ENCODE measurements at places on chromosomes 7 and 10. TPM values are rescaled to one million over a fixed set of nuclear protein-coding genes. Genes with fewer than 3 reads are reported as not detected.

Gene TBX20
- total RNA-seq: not detected

- no peak for DNase-seq
These were observed 125.7 kb upstream of the CDK1 start for GRCh38 chr10:60652628-60653027.

- no peak for DNase-seq
These were observed 27.0 kb upstream of the UTF1 start for GRCh38 chr10:133202778-133203651.

DNA sequence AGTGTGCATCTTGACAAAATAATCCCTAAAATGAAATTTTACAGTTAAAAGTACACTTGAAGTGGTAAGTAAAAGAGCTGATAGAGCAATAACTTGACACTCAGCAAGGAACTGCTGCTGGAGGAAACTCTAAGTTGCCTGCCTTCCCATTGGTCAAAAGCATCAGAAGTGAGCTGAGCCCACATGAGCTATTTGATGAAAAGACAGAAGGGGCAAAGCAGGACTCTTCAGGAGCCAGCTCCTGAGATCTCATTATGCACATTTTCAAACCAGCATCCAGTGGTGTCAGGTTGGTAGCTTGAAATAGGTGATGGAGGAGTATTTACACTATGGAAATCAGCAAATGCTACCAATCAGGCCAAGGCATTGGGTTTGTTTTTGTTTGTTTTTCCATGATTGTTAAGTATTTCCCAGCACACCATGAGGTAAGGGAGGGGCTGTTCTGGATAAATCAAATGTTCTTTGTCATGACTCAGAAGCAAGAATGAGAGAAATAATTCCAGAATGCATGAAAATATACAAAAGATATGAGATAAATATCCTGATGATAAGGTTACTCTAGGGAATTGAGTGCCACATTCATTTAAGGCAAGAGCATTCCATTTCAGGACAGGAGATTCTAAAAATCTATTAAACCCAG is 316.6 kb downstream of the SNX13 start:
- no peak for DNase-seq

Gene ACTL6B
- not detected for total RNA-seq

Gene FKBP14
- 2.3 TPM for total RNA-seq

GRCh38 chr7:8357536-8357935 is 75.9 kb upstream of the NXPH1 start:
- DNase-seq: no peak

Gene LRRC61
- 18.2 TPM for total RNA-seq

GRCh38 chr10:73094986-73095480 is 1.6 kb downstream of the P4HA1 start:
- no peak for DNase-seq

DNA sequence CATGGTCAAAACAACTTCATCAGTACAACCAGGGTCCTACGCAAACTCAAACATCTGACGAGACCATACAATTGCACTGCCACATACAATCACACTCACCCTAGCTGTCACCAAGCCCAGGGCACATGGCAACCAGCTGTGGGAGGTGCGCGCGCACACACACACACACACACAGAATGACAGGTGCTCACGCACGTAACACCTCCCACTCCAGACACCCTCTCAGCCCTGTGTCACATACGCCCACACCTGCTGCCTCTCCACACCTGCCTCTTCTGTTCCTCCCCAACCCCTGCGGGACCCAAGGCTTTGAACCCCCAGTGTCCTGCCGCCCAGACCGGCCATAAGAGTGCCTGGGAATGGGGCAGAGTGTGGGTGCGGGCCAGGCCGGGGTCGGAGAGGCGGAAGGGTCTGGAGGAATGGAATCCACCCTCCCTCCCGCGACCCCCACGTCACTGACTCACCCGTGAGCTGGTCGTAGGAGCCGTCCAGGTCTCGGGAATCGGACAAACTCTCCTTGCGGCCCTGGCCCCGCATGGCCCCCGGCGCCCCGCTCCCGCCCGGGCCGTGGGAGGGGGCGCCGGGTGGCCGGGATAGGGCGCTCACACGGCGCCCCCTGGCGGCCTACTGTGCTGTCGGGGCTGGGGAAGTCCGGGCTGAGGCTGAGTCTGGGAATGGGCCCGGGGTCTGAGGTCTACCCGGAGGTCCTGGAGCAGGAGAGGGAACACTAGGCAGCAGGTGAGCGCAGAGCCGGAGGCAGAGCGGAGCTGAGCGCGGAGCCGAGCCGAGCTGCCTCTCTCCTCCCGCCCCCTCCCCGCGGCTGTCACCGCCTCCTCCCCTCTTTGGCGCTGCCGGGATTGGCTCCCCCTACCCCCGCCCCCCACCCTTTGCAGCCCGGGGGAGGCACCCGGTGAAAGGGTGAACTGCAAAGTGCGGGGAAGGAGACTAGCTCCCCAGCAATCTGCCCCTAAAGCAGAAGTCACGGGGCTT is at the start of gene KCNIP2:
KCNIP2 (minus strand) TSS at position 769 of the 990 bp plus-strand sequence; CDS start at position 537, 232 bp downstream.
- no peak for DNase-seq

Gene PIK3CG
- 2.7 TPM for total RNA-seq

- DNase-seq: no peak
These were observed 59.5 kb upstream of the TM9SF3 start for GRCh38 chr10:96646301-96646700.

GRCh38 chr7:151704960-151705635 is 171.8 kb downstream of the PRKAG2 start:
- no peak for DNase-seq

Gene TRIM73
- 3.6 TPM for total RNA-seq

DNA sequence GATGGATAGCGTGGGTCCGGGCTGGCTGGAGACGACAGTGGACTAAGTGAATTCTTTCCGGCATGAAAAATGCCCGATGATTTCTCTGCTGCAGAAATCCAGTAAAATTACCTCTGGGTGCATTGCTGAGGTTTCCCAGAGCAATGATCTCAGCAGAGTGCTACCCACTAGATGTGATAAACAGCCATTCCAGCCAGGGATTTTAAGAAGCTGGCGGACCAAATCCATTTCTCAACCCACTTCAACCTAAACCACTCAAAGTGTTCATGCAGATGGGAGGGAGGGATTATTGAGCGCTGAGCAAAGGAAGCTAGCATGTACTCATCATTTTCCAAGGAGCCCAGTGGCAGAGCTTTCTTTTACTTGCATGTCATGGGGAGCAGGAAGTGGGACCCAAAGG is 116.7 kb downstream of the PRKCQ start:
- no peak for DNase-seq

DNA sequence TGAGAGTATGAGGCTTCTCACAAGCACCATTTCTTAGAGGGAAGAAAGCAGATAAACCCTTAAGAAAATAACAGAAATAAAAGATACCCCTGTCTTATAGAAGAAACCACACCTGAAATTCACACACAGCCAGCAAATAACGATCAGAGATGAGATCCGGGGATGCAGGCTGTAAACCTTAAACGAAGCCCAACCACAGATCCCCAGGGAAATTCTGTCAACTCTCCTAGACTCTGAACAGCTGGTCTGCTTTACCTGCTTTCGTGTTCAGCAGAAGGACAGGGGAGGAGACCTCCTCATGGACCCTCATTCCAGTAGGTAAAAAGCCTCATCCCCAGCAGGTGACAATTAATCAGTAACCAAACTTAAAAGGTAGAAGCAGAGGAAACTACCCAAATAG is 45.0 kb downstream of the VOPP1 start:
- DNase-seq: no peak

DNA sequence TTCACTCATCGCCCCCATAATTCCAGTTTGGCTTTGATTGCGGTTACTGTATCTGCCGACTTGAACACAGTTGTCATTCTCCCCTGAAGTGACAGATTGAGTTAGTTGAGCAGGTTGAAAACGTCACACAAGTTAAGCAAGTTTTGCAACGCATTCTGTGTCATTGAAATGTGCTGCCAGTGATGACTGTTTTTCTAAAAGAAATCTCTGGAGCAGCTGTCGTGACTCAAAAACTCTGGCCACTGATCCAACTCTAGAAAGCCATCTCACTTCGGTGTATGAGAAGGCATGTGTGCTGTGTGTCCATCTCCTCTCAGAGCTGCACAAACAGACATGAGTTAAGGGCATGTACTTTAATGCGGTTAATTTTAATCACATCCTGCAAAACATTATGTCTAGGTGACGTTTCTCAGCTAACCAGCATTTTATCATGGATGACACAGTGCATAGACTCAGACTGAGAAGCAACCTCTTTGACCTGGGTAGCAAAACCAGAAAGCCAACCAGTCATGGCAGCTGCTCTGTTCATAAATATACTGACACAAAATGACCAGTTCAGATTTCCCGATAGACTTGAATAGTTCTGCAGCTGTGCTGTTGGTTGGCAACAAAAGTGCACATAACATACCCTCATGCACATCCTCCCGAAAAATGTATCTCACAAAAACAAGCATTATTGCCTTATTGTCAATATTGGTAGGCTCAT is 69.3 kb downstream of the CSTF2T start:
- DNase-seq: peak; percentile 32

GRCh38 chr10:60810437-60811182 is 32.3 kb downstream of the CDK1 start:
- no peak for DNase-seq

Gene PILRA
- 4.4 TPM for total RNA-seq

GRCh38 chr7:7136466-7137381 is 45.6 kb upstream of the C1GALT1 start:
- DNase-seq: no peak

GRCh38 chr10:101859530-101859929 is 15.9 kb upstream of the KCNIP2 start:
- DNase-seq: no peak

- DNase-seq: peak; percentile 80
These were observed 87.1 kb downstream of the NKX6-2 start for GRCh38 chr10:132698761-132699391.

Data from lower leg skin (tissue), 4 donors.